ENCODE measurements at places on chromosomes 7 and 10.
A peak's percentile ranks its signal among the peaks of the same experiment; 100 is the strongest.

- DNase-seq: no peak
Measured at GRCh38 chr7:127035203-127035849, 217.4 kb downstream of the GRM8 start.

GRCh38 chr10:86169506-86170254 lies 196.9 kb downstream of the GRID1 start:
- no peak for DNase-seq

GRCh38 chr7:13041368-13041988 lies 354.0 kb downstream of the ARL4A start:
- no peak for DNase-seq

DNA sequence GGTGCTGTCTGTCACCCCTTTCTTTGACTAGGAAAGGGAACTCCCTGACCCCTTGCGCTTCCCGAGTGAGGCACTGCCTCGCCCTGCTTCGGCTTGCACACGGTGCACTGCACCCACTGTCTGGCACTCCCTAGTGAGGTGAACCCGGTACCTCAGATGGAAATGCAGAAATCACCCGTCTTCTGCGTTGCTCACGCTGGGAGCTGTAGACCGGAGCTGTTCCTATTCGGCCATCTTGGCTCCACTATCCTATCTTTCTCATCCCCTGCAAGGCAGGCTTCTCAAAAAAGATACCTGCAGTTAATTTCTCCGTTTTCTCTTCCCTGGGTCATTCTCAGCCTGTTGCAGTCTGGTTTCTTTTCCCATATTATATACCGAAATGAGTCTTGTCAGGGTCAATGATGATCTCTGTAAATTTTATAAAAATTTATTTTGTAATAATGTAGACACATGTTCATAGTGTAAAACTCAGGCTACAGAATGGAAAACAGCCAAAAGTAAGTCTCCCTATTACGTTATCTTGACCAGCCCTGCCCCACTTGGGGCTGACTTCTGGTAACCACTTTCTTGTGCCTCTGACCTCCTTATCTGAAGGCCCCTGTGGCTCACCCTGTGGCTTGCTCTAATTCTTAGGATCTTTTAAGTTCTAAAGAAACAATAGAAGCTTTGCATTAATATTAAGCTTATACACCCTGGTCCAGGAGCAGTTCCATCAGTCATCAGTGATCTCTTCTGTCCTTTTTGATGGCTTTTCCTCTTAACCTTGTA lies 20.7 kb downstream of the BLVRA start:
- DNase-seq: no peak

DNA sequence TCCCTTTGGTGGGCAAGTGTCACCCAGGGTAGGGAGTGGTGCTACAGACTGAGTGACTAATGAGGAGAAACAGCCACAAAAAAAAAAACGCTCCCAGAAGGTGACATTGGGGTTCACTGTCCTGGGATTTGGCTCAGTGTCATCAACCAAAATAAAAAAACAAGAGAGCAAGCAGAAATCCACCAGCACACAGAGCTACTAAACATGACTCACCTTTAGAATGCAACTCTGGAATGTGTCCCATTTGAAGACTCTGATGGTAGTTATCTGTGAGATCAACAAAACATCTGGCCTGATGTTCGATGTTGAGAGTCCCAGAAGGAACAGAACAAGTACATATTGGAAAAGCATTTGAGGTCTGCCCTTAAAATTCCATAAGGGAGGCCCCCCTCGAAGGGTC lies 200.3 kb upstream of the LYZL2 start:
- no peak for DNase-seq

DNA sequence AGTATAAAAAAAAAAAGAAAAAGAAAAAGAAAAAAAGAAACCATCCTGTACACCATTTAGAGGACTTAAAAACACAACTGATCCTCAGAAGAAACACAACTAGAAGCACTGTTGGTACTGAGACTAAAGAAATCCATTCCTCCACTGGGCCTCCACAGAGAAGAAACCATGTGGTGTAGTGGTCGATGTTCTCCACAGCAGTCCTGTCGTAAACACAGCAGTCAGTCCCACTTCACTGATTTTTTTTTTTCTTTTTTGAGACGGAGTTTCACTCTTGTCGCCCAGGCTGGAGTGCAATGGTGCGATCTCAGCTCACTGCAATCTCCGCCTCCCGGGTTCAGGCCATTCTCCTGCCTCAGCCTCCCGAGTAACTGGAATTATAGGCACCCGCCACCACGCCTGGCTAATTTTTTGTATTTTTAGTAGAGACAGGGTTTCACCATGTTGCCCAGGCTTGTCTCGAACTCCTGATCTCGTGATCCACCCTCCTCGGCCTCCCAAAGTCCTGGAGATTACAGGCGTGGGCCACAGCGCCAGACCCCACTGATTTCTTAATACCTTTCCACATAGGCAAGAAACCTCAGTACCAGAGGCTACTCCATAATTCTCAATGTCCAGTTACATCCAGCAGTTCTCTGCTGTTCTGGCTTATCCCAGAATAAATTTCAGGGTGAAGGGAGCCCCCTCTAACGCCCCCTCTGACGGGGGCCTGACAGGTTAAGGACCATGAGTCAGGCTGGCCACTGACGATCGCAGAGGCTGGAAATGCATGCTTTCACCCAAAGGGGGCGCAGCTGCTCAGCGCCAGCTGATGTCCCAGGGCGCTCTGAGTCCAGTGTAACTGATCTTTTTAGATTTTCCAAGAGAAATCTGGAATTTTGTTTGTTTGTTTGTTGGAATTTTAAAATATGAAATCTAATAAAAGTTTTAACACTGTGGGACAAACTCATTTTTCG lies 24.8 kb upstream of the FFAR4 start:
- no peak for DNase-seq

DNA sequence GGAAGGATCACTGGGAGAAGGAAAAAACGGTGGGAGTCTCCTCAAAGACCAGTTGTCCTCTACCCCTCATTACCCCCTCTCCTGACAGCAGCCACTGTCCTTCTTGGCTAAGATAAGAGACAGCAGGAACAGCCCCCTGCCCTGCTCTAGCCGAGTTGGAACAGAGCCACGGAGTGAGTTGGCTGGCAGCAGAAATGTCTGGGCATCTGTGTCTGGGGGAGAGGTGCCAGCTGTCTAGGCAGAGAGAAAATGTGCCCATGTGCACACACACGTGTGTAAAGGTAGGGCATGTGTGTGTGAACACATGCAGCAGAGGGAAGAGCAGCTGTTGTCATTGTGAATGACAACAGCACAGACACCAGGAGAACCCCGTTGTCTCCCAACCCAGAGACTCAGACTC lies 9.4 kb upstream of the HILPDA start:
- DNase-seq: no peak

- no peak for DNase-seq
Measured at GRCh38 chr7:30755384-30756154, 3.6 kb downstream of the INMT start.

DNA sequence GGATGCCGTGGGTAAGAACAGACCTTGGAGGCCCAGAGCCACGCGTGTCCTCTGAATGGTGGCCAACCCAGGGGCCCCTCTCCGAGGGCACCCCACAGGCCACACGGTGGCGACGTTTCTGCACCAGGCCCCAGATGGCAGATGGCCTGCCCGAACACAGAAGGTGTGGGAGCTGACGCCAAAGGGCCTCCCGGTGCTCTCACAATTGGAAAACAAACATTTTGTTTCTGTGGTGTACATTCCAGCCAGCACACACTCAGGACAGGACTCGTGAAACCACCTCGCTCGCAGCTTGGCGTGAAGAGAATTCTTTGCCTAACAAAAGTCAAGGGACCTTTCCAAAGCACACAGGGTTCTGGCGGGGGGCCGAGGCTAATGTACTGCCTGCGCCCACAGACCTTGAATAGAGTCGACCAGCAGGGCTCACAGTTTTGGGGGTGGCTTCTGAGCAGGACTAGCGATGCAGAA lies 112.1 kb downstream of the FAM53B start:
- DNase-seq: peak; percentile 18

- DNase-seq: no peak
Measured at GRCh38 chr7:103048833-103049232, 25.8 kb downstream of the FBXL13 start.

DNA sequence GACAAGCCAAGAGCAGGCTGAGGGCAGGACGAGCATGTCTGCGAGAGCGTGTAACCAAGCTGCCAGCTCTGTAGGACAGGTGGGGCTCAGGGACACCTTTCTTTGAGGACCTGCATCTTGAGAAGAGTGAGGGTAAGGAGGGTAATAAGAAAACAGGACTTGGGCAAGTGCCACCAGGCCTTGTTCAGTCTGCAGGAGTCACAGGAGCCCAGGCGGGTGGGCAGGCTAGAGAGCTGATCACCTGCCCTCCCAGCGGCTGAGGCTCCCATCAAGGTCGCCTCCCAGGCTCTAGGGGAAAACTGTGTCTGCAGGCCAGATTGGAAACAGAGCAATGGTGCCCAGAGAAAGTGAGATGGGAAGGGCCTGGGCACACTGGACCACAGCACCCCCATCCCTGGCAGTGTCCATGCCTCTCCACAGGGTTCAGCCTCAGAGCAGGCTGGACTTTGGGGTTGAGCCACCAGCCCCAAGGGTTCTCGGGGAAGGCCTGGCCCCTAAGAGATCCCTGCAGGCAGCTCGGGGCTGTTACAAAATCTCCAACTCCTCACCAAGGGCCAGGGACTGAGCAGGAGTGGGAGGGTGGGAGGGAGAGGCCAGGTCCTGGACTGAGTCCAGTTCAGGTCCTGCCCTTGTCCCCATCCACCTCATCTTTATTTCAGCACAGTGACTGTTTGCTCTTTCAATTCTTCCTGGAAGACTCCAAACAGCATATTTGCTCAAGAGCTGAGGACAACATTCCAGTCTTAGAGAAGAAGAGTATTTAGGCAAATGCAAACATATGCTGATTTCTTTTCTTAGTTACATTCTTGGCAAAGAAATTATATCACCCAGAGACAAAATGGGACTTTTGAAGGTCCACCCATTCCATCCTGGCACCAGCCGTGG lies 161.9 kb downstream of the GRID1 start:
- no peak for DNase-seq

DNA sequence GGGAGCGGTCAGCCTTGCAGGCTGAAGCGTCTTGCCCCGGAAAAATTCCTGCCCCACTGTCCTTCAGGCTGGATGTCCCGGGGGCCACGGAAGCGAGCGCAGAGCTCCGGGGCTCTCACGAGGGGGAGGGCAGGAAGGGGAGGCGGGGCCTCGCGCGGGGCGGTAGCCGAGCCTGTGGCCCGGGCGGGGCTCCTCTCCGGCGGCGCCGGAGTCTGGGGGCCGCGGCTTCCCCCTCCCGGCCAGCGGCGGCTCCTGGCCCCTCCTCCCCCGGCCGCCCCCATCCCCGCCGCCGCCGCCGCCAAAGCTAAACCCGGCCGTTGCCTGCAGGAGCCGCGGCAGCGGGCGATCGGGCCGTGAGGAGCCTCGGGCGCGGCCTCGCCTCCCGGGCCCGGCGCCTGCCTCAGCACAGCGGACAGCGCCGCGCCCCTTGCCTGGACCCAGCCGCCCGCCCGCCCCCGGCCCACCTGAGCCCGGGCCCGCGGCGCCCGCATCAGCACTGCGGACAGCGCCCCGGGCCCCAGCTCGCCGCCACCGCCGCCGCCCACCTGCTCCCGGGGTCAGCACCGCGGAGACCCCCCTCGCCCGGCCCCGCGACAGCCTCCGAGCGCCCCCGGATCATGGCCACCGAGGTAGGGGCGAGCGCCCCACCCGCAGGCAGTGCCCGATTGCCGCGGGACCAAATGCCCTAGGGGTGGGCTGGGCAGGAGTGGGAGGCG lies at the start of gene GOLGA7B:
Gene GOLGA7B, plus strand, starts transcription at position 157 of the 716 bp plus-strand sequence. Its CDS starts 461 bp downstream, at position 618.
- peak; percentile 59 for DNase-seq

- no peak for DNase-seq
Measured at GRCh38 chr10:130561681-130562080, 425.5 kb downstream of the GLRX3 start.
